T47D (cell line): ENCODE measurements at places on chromosomes 6 and 20.

DNA sequence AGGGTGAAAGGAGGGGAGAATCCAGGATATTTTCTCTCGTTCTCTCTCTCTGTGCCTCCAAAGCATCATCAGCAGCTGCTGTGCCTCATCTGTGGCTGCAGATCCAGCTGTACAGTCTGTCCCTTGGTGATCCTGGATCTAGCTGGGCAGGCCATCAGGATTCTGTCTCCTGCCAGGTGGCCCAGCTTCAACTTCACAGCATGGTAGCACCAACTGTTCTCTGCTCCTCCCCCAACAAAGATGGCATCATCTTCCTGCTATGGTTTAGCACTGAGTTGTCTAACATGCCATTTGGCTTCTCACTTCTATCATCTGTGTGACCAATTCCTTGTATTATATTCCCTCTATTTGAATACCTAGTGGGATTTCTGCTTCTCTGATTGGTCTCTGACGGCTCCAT lies 28.6 kb upstream of the ARFGEF2 start:
- no peak for DNase-seq

- peak; percentile 13 for DNase-seq
Observed at GRCh38 chr6:141561154-141561553, 571.6 kb upstream of the GJE1 start.

- no peak for DNase-seq
Observed at GRCh38 chr6:72739368-72739779, 117.5 kb downstream of the KCNQ5 start.

DNA sequence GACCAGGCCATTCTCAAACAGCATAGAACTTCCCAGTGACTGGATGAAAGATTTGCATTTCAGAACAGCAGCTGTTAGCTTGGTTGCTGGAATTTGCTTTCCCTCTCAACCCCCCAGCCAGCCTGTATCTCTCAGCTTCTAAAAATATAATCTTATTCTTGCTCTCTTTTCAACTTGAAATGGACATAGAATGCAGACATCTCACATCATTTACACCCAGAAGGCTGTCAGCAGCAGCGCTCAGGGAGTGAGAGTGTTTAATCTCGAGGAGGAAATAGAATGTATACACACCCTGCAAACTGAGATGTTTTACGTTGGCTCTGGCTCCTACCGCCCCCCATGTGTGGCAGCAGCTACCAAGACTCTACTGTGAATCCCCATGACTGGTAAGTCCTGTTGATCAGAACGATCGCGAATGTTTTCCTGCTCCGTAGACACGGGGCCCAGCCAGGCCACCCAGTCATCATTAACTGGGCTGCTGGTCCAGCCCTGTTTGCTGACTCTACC lies 163.4 kb upstream of the SLC24A3 start:
- DNase-seq: no peak

GRCh38 chr20:43119720-43120119 lies 70.0 kb downstream of the PTPRT start:
- DNase-seq: no peak

DNA sequence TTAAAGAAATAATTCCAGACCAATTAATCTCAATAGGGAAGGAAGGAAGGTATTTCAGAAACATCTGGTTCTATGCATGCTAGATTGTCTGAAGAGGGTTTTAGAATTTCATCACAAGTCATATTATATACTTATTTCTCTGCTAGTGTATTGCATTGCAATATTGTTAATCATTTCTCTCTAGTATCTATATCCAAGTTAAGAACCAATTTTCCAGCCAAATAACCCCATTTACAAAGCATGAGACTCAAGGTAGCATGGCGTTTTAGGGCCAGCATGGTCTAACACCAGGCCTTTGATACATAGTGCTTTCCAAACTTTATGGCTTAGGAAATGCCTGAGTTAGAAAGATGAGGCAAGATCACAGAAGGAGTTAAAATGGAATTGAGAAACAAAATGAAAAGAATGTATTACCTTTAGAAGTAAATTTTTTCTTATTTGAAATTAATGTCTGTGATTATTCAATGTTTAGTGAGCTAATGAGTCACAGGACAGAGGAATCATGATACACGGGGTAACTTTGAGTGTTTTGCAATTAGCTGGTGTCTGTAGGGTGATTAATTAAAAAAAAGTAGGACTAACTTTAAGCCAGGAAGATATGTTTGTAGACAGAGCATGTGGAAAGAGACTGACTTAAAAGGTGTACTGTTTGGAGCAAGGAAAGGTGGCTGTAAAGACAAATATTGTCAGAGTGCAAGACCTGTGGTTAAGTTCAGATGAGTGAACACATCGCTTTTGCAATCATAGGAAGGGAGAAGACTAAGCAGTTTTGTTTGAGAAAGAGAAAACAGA lies 1006.2 kb upstream of the CITED2 start:
- no peak for DNase-seq

GRCh38 chr6:79119217-79119616 lies 41.2 kb upstream of the PHIP start:
- no peak for DNase-seq

DNA sequence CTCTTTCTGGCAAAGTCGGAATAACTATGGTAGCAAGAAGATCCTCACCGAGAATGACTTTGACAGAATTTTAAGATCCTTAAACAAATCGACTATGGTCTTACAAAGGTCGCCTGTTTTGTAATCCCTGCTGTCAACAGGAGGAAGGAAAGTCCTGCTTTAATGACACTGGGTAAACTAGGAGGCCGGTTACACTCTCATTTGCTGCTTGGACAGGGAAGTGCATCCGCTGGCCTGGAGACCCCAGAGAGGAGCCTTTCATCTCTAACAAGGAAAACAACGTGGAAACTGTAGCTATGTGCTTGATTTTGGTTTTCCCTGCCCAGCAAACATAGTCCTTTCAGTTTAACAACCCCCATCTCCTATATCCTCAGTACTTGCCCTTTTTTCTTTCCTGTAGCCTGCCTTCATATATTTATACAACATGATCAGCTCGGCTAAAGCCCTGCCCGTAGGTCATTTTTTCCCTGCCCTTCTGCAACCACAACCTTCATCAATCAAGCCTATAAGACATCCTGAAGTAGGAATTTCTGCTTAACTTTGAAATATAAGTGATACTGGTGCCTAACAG lies 97.2 kb upstream of the RIN2 start:
- no peak for DNase-seq

GRCh38 chr6:30005482-30005881 lies 55.6 kb upstream of the POLR1H start:
- DNase-seq: no peak

- peak; percentile 1 for DNase-seq
Observed at GRCh38 chr6:113526553-113526952, 330.6 kb upstream of the MARCKS start.

GRCh38 chr20:53635221-53635620 lies 41.6 kb upstream of the ZNF217 start:
- no peak for DNase-seq

DNA sequence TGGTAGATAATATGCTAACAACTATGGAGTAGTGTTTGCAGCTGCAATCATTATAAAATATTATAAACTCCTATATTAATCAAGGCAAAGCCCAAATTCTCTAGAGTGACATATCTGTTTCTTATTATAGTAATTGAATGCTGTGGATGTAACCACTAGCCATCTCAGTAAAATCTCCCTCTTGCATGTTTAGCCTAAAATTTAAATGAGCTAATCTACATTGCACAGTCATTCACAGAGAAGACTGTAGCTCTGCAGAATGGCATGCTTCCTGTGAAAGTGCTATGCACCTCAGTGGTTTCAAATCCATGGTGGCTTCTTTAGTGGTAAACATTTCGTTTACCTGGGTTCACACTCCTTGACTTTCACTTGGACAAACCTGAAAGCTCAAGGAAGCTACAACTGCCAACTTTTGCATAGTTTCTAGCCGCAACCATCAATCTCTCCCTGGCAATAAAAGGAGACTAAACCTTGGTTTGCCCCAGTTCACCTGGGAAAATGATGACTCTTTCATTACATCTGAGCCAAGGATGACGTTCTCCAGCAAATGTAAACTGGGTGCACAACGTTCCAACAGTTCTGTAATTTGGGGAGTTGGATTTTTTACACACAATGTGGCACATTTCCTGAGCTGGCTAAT lies 47.2 kb downstream of the FILIP1 start:
- no peak for DNase-seq

GRCh38 chr20:52405417-52405816 lies 213.8 kb upstream of the ZFP64 start:
- no peak for DNase-seq

GRCh38 chr6:7723041-7723447 lies 2.9 kb upstream of the BMP6 start:
- no peak for DNase-seq

- no peak for DNase-seq
Observed at GRCh38 chr20:6699921-6700562, 67.4 kb upstream of the BMP2 start.

DNA sequence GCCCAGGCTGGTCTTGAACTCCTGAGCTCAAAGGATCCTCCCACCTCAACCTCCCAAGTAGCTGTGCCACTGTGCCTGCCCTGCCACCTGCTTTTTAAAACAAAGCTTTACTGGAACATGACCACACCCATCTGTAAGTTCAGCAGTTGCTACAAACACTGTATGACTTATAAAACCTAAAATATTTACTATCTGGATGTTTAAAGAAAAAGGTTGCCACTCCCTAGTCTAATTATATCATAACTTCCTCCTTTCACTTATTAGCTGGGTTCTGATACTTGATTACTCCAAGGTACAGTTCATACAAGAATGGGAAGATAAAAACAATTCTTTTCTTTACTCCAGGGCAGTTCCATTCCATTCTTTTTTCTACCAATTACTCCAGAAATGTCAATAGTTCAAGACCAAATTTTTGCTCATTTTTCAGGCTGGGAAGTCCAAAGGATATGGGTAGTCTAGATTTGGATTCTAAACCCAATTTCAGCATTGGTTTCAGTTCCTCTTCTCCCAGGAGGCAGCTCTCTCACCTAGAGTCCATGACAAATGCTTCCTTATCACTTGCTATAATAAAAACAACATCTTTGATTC lies 63.1 kb downstream of the SEC63 start:
- DNase-seq: no peak

GRCh38 chr6:134134654-134135053 lies 82.2 kb upstream of the SLC2A12 start:
- DNase-seq: no peak

- DNase-seq: no peak
Observed at GRCh38 chr20:48604426-48604825, 223.4 kb downstream of the PREX1 start.

- DNase-seq: peak; percentile 26
Observed at GRCh38 chr6:13573669-13574110, 711 bp upstream of the SIRT5 start.

DNA sequence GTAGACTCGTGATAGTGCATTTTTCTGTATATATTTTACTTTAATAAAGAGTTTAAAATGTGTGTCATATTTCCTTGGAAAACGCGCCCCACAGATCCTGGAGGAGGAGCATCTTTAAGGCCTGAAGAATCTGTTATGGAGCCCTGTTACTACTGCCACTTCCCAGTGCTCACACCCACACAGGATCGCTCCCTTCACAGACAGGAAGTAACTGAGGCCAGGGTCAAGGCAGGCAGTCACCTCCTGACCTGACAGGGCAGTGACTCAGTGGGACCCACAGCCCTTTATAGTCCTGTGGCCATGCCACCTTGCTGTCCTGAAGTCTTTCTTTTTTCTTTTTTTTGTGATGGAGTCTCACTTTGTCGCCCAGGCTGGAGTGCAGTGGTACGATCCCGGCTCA lies 9.0 kb downstream of the RRBP1 start:
- DNase-seq: no peak

DNA sequence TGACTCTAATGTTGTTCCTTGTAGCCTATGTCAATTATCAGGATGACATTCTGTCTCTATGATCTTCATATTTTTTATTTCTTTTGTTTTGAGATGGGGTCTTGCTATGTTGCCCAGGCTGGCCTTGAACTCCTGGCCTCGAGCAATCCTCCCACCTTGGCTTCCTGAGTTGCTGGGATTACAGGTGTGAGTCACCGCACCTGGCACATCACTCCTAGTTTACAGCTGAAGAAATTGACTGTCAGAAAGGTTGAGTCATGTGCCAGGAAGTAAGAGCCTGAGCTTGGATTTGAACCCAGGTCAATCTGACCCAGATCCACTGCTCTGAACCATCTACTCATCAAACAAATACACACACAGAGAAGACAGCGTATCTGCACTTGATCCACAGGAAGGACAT lies 14.4 kb downstream of the PPP1R3G start:
- DNase-seq: no peak

- no peak for DNase-seq
Observed at GRCh38 chr6:166587631-166588413, 1.3 kb upstream of the RAMACL start.

DNA sequence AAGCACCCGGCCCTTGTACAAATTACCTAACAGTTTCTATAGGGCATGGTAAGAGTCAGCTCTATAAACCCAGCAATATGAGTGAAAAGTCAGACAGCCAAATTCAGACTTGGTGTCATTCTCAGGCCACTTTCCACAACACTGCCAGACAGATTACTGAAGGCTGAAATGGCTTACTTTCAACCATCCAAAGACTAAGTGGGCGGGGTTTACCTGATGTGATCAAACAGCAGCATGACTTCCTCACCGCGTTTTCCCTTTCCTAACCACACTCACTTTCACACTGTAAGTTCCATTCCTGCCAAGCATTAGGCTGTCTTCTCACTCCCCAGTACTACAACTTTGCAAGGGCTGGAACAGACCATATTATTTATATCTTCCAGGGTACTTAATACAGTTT lies 85.9 kb downstream of the SMLR1 start:
- DNase-seq: no peak

DNA sequence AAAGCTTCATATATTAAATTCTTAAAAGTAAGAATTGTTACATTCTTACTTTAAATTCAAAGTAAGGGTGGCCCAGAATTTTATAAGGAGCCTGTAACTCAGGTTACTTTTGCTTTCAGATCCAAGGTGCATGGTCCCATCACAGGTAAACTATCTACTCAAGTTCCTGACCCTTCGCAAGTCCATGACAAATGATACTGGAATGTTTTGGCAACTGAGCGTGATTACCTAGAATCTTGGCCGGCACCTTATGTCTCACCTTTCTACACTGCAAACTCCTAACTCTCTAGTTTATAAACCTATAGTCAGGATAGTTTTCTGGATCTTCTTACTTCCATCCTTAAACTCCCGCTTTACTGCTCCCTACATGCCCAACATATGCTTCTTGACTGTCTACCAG lies 67.9 kb upstream of the HMGN3 start:
- no peak for DNase-seq

DNA sequence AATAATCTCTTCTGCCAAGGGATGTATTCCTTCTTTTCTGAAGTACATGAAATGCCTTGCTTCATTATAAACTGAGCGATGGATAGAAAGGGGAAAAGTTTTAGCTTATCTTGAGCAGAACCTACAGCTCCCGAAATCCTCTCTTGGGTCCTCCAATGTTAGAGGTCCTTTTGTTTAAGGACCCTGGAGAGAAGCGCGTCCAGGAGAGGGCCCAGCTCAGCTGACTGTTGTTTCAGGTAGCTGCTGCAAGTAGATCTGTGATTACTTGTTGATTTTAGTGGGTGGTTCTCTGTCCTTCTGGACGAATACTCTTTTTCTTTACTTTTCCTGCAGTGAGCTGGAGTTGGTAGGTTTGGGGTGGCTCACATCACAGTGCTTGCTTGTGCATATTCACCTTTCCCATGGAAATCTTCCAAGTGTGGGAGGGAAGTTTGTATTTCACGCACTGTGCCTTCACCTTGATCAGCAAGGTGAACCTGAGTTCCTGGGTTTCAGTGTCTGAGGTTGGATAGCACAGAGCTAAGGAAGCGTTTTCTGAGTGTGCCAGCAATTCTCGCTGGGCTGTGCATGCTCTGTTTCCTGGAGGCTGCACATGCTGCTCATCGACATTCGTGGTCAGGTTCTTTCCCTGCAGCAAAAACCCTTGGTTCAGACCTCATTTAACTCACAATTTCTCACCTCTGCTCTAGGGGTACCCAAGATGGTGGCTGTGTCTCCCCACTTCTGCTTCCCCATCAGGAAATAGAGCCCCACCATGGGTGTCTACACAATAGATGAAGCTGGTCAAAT lies 176.3 kb downstream of the JARID2 start:
- DNase-seq: no peak
